Fibroblast of skin of scalp (primary cell): ENCODE measurements at places on chromosomes 3 and 15.
A peak's percentile ranks its signal among the peaks of the same experiment; 100 is the strongest.

DNA sequence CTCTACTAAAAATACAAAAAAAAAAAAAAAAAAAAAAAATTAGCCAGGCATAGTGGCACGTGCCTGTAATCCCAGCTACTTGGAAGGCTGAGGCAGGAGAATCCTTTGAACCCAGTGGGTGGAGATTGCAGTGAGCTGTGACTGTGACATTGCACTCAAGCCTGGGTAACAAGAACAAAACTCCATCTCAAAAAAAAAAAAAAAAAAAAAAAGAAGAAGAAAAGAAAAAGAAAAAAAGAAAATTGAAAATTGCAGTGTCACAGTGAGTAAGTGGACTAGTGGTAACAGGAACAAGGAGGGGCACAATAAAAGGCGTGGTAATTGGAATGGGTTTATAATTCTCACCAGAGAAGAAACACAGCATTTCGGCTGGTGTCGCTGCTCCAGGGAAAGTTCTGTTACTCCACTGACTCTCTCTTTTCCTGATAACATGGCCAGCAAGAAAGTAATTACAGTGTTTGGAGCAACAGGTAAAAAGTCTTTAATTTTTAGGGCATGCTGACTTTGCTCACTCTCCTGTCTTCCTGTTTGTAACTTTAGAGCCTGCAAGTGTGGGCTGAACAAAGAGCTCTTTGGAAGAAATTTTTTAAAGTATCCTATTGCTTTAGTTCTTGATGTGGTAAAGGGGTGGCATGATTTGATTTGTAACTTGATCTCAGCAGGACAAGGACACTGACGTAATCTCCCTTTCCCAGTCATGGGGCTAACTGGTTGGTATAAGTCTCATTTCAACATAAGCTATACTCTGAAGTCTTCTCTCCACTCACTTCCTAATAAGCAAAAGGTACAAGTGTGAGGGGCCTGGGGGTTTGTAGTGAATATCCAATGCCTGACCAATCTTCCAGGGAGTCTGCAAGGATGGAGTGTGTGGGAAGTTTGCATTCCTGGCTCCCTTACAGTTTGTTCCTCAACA lies 22.1 kb upstream of the TRA2B start:
- DNase-seq, result peak; percentile 50

GRCh38 chr15:42858540-42858939 lies 62.0 kb downstream of the TTBK2 start:
- DNase-seq, result no peak

GRCh38 chr3:23633261-23633960 lies 172.3 kb upstream of the UBE2E1 start:
- peak; percentile 19 for DNase-seq

DNA sequence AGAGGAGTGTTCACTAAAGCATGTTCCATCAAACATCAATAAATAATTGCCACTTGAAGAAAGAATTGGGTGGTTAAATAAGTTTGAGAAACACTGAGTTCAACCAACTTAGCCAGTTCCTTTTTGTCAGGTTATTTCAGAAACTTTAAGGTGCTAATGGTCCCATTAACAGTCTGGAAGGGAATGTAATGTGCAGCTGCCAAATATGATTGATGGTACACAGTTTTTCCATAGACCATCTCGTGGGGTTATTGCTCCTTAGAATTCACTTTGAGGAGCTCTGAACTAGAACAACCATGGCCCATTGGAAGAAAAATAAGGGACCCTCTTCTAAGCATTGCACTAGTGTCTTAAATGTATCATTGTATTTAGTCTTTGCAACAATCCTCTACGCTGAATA lies 185.8 kb upstream of the NR2F2 start:
- no peak for DNase-seq

GRCh38 chr15:70762469-70763119 lies 764 bp downstream of the UACA start:
- peak; percentile 68 for DNase-seq

DNA sequence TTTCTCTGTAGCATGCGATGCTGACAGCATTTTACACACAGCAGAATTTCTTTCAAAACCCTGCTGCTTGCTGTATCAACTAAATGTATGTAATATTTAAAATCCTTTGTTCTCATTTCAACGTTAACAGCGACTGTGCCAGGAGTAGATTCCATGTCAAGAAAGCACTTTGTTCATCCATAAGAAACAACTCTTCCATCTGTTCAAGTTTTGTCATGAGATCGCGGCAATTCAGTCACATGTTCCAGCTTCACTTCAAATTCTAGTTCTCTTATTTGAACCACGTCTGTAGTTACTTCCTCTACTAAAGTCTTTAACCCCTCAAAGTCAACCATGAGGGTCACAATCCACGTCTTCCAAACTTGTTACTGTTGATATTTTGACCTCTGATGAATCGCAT lies 50.6 kb downstream of the SMARCC1 start:
- no peak for DNase-seq

- peak; percentile 47 for DNase-seq
These were observed 164.5 kb downstream of the WNT5A start for GRCh38 chr3:55322638-55323037.

- no peak for DNase-seq
These were observed 87.3 kb upstream of the OSTN start for GRCh38 chr3:191111722-191112121.

GRCh38 chr15:65612949-65613744 lies 2.2 kb upstream of the INTS14 start:
- no peak for DNase-seq

DNA sequence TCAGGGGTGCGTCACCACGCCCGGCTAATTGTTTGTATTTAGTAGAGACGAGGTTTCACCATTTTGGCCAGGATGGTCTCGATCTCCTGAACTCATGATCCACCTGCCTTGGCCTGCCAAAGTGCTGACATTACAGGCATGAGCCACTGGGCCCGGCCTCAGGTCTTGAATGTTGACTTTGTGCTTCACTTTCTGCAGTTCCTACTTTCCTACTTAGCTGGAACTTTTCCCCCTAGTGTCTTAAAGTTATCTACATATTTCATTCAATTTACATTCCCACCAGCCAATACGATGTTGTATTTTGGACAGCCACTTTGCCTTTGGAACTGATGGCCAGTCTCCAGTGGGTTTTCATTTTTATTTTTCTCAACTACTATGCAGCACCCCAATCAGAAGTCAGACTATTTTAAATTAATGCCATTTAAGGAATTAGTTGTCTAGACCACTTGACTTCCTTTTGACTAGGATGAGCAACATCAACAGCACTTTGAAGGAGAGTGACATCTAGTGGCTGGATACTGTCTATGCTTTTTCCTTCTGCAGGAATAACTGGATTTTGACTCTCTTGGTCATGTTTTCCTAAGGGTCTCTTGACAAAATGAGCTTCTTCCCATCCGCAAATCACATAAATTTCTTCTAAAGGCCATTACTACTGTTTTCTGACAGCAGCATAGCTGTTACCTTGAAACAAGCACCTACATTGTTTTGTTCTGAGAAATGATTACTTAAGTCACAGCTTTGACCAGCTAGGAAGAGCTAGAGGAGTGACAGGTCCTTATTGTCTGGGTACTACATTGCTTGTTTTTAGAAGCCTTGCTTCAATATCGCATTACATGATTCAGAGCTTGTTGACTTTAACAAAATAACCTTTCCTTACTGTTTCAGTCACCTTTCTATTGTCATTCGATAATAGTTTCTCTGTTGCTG lies 140.2 kb downstream of the ITPR1 start:
- DNase-seq, result peak; percentile 67

DNA sequence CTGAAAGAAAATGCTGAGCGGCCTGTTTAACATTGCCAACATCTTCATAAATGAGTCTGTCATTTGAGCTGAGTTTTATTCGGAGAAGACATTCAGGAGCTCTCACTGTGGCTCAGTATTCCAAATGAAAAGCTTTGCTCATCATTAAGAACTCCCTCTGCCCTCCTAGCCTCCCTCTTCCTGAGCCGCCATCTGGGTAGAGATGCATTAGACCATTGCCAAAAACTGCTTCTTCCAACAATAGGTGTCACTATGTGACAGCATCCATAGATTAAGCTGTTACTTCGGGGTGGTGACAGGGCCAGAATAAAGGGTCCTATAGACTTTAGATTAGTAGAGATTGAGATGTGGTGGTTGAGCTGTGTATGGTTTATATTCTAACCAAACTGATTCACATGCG lies 501.4 kb upstream of the NR2F2 start:
- DNase-seq, result no peak

- DNase-seq, result peak; percentile 13
These were observed 449.1 kb downstream of the IL5RA start for GRCh38 chr3:2661078-2661477.

DNA sequence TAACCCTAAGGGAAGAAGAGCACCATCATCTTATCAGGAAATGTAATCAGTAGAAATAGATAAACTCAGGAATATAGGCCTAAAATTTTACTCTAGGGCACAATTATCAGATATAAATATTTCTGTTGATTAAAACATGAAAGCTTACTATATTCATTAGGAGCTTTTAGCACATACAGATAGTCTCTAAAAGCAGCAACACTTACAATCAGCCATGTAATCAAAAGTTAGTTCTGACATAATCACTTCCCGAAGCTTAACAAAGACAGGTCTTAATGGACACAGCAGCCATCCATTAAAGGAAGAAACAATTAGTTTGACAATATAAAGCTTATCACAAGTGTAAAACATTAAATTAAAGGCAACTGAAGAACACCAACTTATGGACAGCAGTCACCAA lies 30.6 kb downstream of the DCLK3 start:
- no peak for DNase-seq

- no peak for DNase-seq
These were observed 61.3 kb downstream of the TBL1XR1 start for GRCh38 chr3:177135841-177136492.

- no peak for DNase-seq
These were observed 3.5 kb downstream of the RPL29 start for GRCh38 chr3:51992017-51992682.

DNA sequence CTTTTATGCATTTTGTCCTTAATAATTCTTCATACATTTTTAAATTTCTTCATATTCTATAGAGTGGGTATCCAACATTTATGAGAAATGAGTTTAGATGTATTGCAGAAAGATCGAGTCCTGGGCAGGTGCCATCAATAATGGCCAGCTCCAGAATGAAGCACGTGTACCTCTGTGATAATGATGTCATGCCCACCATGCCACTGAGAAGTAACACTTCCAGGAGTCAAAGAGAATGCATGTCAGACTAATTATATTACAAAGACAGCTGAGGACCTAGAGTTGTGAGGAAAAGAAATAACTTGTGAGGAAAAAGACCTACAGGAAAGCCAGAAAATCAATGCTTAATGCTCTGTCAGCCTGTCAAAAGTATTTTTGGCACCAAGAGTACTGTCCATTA lies 157.4 kb upstream of the P2RY1 start:
- no peak for DNase-seq

- DNase-seq, result no peak
These were observed 142.8 kb upstream of the SMAD3 start for GRCh38 chr15:66922608-66923007.

DNA sequence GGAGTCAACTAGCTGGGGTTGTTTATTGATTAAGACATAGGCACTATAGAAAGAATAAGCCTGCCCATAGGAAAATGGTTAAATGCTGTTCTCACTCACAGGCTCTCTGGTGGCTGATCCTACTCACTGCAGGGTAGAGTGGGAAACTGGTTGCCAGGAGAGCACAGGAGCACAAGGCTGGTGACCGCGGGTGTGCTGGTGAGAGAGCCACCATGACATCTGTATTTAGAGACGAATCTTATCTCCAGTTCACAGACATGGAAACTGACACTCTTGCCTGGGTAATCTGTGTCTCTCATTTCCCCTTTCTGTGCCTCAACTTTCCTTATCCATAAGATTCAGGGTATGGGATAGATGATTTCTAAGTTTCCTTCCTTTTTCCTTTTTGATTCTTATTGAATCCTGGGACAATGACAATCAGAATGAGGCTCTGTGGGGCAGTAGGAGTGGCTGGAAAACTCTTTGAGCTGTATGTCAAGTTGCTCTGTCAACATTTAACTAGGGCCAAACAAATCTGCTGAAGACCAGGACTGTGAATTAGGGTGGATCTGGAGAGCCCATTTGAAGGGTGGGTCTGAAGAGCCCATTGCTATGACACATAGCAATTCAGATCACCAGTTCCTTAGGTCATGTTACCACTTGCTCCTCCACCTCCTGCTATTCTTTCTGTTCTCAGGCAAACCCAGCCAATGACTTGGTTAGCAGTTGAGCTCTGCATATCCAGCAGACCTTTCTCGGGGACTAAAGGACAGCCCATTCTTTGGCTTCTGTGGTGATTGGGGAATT lies 286.1 kb upstream of the TBL1XR1 start:
- no peak for DNase-seq

GRCh38 chr3:139928708-139929505 lies 6.1 kb upstream of the CLSTN2 start:
- DNase-seq, result no peak

- no peak for DNase-seq
These were observed 482.5 kb upstream of the TBL1XR1 start for GRCh38 chr3:177679568-177680471.

DNA sequence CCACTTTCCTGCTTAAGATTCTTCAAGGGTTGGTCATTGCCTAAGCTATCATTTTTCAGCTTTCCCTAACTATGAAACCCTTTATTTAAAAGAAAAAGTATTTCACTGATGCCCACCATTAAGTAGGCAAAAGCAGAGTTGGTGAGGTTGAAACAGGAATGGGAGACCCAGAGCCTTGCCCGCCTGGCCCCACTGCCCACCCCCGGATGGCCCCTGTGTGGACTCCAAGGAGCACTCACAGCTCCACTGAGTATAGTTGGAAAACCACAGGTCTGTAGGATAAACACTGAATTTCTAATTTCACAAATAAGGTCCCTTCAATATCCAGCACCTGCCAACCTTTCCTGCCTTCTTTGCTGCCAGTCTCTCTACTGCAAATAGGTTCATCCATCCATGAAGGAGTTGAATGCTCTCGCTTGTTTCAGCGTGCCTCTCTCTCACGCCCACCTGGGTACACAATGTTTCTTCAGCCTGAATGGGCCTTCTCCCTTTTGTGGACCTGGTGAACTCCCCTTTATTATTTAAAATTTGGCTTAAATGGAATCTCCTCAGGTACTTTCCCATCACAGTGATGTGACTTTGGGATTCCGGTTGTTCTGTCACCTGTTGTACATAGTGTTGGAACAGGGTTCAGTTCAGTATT lies 8.7 kb upstream of the ACAP2 start:
- no peak for DNase-seq

GRCh38 chr3:16362770-16363169 lies 97.8 kb downstream of the OXNAD1 start:
- peak; percentile 52 for DNase-seq

DNA sequence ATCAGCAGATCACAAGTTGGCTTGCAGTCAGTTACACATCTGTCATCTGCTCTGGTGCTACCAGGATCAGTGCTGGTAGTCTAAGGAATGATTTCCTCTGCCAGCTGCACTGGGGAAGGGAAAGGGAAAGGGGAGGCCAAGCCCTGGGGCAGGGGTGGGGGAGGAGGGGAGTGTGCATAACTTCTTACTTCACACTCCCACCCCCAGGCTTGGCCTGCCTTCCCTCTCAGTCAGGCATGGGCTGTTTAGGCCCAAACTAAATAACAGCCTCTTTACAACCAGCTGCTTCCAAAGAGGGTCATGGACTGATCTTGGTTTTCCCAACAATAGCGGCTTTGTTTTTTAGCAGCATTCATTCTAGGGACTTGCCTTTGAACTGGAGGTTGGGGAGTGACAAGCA lies 86.1 kb upstream of the PSMD6 start:
- DNase-seq, result no peak

GRCh38 chr15:58900631-58901030 lies 32.8 kb downstream of the SLTM start:
- DNase-seq, result no peak
